NCI-H1694 treated with DMSO at 0.1 percent for 48 hours (cell line): ENCODE measurements at places on chromosomes 1 and 21.

GRCh38 chr1:178374016-178374415, 122.7 kb downstream of the CLEC20A start:
- no peak for DNase-seq

GRCh38 chr1:22662318-22662717, 9.3 kb downstream of the C1QB start:
- no peak for DNase-seq

GRCh38 chr1:160261556-160261892, 825 bp downstream of the DCAF8 start:
- peak; percentile 23 for DNase-seq

GRCh38 chr1:119404736-119405135, 10.2 kb upstream of the HSD3B2 start:
- no peak for DNase-seq

GRCh38 chr1:3453891-3454810, at the start of gene ARHGEF16:
TSS of gene ARHGEF16 (plus strand) at chr1:3454665. CDS start at chr1:3463085, 8,420 bp downstream.
- DNase-seq, result no peak

DNA sequence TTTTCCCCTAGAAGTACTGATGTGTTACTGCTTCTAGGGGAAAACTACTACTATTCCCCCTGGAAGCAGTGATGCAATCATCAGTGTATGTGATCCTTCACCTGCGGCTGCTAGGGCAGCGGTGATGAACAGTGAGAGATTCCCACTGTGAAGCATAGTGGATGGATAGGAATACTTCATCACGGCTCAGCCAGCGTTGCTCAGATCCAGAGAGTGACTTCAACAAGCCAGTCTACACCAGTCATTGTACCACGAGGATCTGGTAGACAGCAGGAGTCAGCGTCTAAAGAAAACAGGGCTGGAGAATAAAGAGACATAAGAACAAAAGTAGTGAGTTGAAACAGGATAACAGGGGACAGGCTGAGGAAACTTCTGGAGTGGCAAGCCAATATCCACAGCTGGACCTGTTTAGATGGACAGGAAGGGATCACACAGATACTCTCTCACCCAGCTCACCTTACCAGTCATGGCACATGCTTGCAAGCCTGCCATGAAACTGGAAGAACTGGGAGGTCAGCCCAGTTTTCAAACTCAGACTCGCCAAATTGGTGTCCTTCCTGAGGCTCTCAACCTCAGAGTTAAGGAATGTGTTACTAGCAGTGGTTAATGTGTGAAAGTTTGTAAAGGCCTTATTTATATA, 42.4 kb upstream of the LRRC52 start:
- no peak for DNase-seq

DNA sequence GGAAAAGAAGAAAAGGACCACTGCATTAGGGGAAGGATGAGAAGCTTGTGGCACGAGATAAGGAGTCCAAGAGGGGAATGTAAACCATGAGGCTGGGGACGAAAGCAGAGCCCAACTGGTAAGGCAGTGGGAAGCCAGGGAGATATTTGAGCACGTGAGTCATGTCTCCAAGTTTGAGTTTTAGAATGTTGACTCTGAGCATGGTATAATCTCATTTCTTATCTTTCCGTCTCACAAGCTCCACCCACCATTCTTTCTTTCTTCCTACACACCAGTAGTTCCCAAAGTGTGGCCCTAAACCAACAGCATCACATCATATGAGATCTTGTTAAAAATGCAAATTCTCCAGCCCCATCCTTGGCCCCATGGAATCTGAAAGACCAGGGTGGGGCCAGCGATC, 145.3 kb downstream of the PLPP3 start:
- DNase-seq, result no peak

GRCh38 chr1:91201176-91201575, 179.3 kb upstream of the ZNF644 start:
- DNase-seq, result no peak

GRCh38 chr1:184329962-184330868, 56.6 kb upstream of the C1orf21 start:
- DNase-seq, result no peak

DNA sequence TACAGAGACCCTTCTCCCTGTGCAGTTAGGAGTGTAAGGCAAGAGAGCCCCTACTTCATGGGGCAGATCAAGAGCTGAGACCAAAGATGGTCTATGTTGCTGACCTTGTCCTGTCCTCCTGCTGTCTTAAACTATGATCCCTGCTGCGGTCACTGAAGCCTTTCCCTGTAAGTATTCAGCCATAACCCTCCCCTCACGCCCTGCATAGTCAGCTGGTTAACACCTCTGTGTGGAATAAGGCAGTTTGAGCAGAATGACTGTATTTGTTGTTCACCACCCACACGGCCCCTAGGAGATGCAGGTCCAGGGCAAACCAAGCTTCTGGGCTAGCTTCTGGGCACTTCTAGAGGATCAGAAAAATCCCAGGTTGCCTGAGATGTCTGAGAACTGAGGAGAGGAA, 356 bp downstream of the TSPAN1 start:
- DNase-seq, result no peak

- no peak for DNase-seq
These were observed 87.6 kb downstream of the MTR start for GRCh38 chr1:236882678-236883077.

- DNase-seq, result no peak
These were observed 480.5 kb downstream of the MATN1 start for GRCh38 chr1:30242722-30243457.

DNA sequence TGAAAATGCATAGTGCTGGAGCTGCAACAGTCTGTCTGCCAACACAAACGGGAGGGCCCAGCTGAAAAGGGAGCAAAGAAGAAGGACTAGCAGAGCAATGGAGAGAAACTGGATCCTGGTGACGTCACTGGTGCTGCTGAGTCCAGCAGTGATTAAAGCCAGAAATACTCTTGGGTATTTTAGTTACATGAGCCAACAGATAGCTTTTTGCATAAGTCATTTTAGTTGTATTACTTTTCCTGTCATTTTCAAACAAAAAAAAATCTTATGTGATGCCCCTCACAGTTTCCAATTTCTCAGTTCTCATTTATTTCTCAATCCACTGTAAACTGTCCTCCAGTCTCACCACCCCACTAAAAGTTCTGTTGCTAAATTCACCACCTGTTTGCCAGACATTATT, 38.7 kb upstream of the NEK7 start:
- no peak for DNase-seq

GRCh38 chr1:40665335-40666171, at the start of gene RIMS3:
TSS of gene RIMS3 (minus strand) at chr1:40665682. CDS start at chr1:40641925, 23,757 bp downstream.
- DNase-seq, result peak; percentile 51

DNA sequence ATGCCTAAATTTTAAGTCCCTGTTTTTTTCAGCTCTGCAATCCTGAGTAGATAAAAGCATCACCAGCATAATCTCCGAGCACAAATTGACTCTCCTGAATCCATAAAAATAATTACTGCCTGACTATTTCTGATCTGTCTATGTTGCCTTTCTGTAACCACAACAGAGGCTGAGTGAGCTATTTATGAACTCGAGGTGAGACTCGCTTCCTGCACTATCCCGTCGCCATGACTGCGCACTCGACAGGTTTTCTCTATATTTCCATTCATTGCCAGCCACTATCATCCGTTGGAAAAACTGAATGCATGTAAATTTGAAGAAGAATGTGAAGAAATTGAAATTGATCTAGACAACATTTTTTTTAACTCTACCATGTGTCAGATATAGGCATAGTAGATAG, 897.2 kb downstream of the ADGRL2 start:
- DNase-seq, result no peak

DNA sequence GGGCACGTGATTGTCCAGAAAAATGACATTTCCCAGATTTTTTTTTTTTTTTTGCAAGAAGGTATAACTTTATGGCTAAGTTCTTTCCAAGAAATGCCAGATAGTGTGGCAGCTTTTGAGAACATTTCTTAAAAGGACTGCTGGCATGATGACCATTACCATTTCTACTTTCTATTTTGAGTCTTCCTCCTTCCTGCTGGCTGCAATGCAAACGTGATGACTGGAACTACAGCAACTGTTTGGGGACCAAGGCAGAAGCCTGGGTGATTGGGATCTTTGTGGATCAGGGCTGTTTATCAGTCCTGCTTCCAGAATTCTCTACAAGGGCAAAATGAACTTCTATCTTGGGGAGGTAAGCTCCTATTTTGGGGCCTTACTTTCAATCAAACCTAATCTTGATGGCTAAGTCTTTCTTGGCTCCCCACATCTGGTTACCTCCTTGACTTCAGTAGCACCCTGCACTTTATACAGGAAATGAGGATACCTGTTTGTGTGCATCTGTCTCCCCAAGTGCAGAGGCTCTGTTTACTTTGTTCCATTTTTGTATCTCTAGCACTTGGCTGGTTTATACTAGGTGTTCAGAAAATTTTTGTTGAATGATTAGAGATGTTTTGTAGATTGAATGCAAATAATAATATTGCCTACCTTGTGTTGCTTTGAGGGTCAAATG, 3.7 kb upstream of the DDX20 start:
- DNase-seq, result no peak

GRCh38 chr1:199466961-199467360, 560.5 kb upstream of the NR5A2 start:
- no peak for DNase-seq

DNA sequence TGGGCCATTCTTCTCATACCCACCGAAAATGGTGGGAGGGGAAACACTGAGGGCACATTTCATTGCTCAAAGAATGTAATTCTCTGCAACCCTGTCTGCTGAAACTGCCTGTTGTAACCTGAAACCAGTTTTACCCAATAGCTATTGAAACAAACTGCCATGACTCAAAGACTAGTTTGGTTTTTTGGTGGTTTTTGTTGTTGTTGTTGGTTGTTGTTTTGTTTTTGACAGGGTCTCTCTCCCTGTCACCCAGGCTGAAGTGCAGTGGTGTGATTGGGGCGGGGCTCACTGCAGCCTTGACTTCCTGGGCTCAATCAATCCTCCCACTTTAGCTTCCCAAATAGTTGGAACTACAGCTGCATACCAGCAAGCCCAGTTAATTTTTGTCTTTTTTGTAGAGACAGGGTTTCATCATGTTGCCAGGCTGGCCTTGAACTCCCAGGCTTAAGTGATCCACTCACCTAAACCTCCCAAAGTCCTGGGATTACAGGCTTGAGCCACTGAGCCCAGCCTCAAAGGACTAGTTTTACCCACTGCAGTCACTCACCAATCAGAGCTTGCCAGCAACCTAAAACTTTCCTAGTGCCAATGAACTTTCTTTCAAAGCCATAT, 2.1 kb upstream of the IPP start:
- DNase-seq, result no peak

DNA sequence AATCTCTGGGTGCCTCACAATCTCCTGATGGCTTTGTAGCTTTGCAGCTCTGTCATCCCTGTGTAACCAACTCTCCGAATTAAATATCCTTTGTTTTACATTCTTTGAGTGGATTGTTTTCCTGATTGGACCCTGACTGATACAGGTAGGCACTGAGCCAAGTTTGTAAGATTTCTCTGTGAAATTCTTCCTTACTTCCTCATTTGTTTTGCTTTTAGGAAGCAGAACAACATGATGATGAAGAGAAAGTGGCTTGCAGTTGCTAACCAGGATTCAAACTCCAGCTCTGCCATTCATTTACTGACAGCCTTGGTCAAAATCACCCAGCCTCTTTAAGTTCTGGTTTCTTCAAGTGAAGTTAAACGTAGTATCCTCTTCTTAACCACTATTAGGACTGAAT, 452.3 kb downstream of the OMA1 start:
- DNase-seq, result no peak

- peak; percentile 69 for DNase-seq
These were observed 80.1 kb downstream of the STUM start for GRCh38 chr1:226628612-226629155.

DNA sequence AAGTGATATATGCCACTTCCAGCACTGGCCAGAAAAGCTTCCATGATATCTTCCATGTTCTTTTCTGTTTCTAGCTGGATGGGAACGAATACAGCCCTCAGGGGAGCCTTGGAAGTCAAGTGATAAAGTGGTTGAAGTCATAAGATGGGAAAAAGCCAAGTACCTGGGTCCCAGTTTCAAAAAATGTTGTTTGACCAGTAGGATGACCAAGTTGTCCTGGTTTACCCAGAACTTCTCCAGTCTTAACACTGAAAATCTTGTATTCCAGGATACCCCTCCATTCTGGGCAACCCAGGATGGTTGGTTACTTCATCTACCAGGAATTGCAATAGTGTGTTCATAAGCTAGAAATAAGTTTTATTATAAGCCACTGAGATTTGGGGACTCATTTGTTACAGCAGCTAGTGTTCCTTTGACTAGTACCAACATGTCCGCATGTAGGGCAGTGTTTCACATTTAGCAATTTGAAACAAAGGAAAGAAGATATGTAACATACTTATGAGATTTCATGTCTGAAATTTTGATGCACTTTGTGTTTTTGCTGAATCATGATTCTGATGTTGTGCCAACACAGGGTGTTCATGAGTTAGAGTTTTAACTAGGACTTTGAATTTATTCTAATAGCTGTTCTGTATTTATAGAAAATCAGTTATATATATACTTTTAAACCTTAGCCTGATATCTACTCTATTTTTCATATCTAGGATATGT, 139.9 kb downstream of the TPR start:
- DNase-seq, result no peak

DNA sequence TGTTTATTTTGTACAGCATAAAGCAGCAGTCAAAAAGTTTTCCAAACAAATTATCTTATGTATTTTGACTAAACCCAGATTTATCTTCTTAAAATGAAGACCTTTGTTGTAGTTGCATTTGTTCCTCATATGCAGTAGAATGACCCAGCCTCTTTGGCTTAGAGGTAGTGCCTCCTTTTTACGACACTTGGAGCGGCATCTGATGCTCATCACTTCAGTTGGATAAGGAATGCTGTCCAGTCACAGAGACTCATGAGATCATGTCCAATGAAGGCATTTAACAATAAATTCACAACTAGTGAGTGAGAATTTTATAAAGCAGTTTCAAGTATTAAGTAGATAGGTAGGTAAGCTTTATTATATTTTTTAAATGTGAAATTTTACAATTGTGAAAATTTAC, 35.2 kb downstream of the PTPRC start:
- DNase-seq, result no peak

GRCh38 chr1:94345148-94345721, 73.0 kb upstream of the ABCD3 start:
- no peak for DNase-seq

GRCh38 chr1:152374451-152374850, 14.6 kb upstream of the FLG2 start:
- no peak for DNase-seq

DNA sequence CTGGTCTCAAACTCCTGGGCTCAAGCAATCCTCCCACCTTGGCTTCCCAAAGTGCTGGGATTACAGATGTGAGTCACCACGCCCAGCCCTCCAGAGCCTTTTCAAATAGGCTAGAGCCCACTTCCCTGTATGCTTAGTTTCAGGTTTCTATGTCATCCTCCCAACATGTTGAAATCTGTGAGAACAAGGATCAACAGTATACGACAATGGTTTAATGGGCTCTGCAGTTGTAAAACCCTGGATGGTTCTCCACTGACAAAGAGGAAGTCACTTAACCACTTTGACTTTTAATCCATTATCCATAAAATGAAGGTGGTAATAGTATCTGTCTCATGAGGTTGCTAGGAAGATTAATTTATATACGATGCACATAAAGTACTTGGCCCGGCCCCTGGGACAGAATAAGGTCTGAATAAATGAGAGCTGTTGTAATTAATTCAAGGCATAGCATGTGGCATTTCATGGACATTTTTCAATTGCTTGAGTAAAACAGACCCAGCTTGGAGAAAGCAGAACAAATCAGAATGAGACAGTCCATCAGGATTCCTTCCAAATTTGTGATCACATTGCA, 113.9 kb upstream of the ZNF648 start:
- no peak for DNase-seq
